ENCODE measurements at places on chromosomes 2 and 18.

DNA sequence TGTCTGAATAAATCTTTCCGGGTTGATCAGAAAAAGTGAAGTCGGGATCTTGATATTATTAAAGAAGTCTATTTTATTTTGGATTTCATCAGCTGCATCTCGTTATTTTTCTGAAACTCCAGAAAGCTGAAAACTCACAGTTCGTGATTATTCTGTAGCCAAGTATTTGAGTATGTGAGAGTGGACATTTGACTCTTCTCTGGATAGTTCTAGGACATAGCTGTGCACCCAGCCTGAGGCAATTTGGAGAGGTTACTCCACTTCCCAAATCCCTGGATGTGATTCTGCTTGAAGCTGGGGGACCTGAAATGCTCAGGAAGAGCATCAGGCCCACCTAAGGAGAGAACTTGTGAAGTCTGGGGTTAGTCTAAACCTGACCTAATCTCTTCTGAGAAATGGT, 117.6 kb upstream of the PID1 start:
- DNase-seq, result no peak

DNA sequence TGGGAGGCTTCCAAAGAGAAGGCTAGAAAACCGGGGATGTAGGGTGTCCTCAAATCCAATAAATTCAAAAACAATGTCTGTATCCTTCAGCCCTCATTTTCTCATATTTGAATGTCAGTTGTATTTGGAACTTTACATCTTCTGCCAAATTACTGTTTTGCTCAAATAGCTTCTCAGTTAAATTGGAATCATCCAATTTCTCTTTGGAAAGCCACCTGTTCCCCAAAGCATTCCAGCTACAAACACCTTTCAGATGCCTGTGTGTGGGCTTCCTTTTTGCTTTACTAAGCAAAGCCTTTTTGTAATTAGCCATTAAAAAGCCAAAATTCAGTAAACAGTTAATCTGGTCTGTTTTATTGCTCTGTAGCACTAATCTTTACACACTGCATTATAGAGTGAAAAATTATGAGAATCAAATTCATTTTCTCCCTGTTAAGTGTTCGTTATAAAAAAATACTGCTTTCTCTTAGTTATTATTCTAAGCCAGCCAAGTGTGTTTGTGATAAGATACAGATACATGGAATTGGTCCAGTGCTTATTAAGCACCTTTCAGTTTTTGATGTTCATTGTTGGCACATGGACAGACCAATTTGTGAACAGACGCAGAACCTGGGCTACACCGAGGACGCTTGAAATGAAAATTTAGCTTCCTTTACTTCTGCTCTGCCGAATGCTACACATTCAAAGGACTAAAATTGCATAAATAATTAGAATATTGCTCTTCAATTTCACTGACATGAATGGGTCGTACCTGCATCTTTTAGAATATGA, 151.6 kb downstream of the RTN4 start:
- no peak for DNase-seq

- DNase-seq, result no peak
These were observed 288.2 kb downstream of the BCL2 start for GRCh38 chr18:63031375-63031774.

- DNase-seq, result no peak
These were observed 3.2 kb upstream of the TTC39C start for GRCh38 chr18:24011123-24011917.

DNA sequence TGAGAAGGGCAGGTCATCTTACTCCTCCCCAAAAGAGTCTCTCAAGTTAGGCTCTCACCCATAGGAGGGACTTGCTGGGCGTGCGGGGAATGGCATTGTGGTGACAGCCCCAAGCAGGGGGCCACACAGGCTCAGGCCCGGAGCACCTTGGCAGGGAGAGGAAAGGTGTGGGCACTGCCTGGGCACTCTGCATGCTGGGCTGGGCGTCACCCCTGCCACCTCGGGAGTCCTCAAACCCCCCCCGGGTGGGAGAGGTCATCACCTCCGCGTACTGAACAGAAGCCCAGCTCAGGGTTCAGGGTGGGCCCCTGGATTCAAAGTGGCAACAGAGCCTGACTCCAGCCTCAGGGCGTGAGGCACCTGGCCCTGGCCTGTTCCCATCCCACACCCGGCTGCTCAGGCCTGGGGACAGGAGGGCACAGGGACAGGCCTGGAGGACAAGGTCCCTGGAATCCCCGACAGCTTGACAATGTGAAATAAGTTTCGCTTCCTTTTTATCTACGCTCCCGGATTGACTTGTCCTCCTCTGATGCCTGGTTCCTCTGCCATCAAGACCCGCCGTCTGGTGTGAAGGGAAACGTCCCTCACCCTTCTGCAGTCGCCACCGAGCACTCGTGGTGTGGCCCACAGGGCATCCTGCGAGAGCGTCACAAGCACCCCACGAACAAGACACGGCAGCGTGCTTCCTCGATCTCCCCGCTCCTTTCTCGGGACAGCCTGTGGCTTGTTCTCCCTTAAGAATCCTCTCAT, 97.8 kb downstream of the HDAC4 start:
- DNase-seq, result no peak

- DNase-seq, result no peak
These were observed 78.5 kb downstream of the ARL6IP6 start for GRCh38 chr2:152796941-152797340.

- no peak for DNase-seq
These were observed 725.5 kb upstream of the ZEB2 start for GRCh38 chr2:145245268-145245870.

GRCh38 chr2:222693837-222694236, 22.4 kb downstream of the MOGAT1 start:
- DNase-seq, result no peak

GRCh38 chr2:216083464-216084281, 2.0 kb downstream of the TMEM169 start:
- no peak for DNase-seq

DNA sequence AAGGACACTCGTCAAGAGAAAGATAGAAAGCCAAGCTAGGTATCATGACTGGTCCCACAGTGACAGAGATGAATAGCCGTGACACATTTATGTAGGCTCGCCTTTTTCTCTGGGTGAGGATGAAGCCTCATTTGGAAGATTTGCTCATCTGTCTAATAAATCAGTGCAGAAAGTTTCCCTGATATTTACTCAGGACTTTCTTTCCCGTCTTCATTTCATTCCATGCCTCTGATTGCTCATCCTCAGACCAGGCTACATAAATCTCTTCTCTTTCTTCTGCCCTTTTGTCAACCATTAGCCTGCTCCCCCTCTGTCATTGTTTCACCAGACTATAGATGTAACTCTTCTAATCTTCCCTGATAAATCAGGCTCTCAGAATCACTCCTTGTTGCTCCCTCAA, 361.8 kb upstream of the MEIS1 start:
- DNase-seq, result no peak

DNA sequence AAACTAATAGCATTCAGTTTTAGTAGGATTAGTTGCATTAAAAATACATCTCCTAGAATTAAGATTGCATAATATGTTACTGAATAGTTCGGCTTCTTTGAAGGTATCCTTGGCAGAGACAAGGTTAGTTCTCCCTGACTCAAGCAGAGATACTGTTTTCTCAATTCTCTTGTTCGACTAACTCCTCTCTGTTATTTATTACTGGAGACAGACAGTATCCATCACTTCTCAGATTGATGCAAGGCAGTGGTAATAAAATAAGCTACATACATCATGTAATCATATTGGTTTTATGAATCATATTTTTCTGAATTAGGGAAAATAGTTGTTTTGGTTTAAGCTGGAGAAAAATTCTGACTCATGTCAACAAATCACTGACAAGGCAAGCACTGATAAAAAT, 134.8 kb downstream of the SLC8A1 start:
- DNase-seq, result no peak

Measured in activated T-cell treated with anti-CD3 and anti-CD28 coated beads, Interleukin-2, amount 50 U/mL, for 24 hours (primary cell).